ENCODE measurements at places on chromosomes 13 and 19.
A peak's percentile ranks its signal among the peaks of the same experiment; 100 is the strongest.

DNA sequence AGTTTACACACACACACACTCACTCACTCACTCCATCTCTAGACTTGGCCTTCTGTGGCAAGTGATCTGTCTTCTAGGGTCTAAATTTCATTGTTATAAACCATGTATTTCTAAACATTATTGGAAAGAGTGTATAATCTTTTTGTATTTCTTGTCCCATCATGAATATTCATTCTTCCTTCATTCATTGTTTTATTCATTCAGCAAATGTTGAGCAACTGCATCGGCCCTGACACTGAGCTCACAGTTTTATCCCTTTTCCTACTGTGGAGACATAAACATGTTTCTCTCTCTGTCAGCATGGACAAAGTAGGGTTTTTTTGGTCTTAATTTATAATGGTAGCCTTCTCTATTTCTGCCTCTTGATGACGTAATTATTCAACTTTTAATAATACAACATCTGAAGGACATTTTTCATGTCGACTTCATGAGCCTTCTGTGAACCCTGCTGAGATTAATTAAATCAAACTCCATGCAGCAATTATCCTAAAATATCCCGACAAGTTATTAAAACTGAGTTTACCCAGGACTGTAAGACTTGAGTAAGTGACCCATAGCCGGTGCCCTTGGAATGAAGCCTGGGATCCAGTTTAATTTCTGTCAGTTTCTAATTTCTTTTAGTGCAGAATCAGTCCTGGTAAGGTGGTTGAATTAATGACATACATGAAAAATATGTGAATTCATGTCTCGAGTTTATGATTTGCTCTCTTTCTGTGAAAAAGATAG, 7.3 kb downstream of the SPATA13 start:
- no peak for DNase-seq

- no peak for DNase-seq
These were observed 9.0 kb upstream of the SHC2 start for GRCh38 chr19:469833-470232.

- DNase-seq = peak; percentile 63
These were observed 722 bp downstream of the DCAF15 start for GRCh38 chr19:13952931-13953531.

GRCh38 chr19:7905268-7905667, 1.6 kb downstream of the MAP2K7 start:
- DNase-seq = no peak

GRCh38 chr13:19836472-19836871, 27.0 kb downstream of the ZMYM5 start:
- DNase-seq = peak; percentile 12

GRCh38 chr19:57239982-57240310, 486 bp upstream of the ZNF805 start:
- DNase-seq = no peak

DNA sequence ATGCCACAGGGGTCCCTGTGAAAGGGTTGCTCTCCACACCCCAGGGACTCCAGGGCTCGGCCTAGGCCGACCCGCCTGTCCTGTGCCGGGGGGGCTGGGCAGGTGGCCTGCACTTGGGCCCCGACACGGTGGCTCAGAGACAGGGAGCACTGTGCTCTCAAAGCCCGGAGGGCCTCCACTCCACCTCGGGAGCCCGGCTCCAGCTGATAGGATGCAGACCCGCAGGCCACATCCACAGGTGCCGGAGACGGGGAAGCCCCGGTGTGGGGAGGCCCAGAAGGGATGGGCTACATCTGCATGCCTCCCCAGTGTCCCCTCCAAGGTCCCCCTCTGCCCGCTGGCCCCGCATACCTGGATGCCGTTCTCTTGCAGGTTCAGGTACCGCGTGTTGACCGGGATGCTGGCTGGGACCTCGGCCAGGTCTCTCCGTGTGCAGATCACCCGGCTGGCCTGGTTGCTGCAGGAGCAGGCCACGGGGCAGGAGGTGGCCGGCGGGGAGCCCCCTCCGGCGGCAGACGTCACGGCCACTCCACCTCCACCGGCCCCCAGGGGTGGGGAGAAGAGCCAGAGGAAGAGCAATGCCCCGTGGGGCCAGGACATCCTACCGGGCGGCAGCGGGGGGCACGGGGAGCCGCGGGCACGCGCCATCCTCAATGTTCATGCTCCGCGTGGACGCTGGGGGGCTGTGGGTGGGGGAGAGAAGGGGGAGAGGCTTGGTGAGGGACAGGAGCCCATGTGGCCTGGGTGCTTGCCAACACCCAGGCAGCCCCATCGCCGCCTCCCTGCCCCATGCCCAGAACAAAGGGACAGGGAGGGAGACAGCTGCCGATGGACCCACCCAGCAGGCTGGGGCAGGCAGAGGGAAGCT, 19.8 kb downstream of the LRRC4B start:
- no peak for DNase-seq

DNA sequence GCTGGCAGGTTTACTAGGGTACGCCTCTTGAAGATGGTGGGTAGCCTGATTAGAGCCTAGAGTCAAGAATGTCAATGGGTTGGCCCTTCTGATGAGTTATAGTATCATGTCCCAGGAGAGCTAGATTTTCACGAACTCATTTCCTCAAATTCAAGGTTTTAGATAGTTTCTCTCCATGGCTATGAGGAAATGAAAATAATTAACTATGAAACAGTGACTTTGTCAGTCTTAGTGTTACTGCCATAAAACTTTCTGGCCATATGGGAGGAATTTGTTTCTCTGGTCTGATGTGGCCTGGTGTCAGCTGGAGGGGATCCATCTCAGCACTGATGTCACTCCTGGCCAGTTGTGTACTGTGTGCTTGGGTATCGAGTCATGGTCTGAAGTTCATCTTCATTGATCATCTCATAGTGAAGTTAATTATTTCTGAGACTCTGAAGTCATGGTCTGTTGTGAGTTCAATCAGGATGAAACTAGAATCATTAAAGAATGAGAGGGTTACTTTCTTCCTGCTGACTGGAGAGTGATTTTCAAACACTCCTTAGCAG, 49.4 kb upstream of the TNFSF11 start:
- DNase-seq = peak; percentile 8

- peak; percentile 58 for DNase-seq
These were observed at the start of gene MAP1S for GRCh38 chr19:17718947-17719711. TSS of gene MAP1S (plus strand) at chr19:17719480. CDS start at chr19:17719503, 23 bp downstream.

DNA sequence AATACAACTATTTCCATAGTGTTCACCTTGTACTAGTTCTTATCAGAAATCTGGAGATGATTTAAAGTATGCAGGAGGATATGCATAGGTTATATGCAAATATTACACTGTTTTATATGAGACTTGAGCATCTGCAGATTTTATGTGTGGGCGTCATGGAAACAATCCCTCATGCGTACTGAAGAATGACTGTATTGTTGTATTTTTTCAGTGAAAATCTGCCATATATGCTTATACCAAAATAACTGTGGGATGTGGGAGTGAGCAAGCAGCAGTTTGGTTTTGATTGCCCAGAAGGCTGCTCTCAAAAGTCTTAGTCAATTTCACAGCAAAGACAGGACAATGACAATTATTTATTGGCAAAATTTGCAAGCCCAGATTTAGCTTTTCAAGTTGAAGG, 238.8 kb upstream of the PCDH20 start:
- DNase-seq = no peak

GRCh38 chr19:38710416-38710702, 33.9 kb downstream of the CAPN12 start:
- no peak for DNase-seq

GRCh38 chr19:49151267-49152118, 3.7 kb downstream of the HRC start:
- DNase-seq = peak; percentile 29

- no peak for DNase-seq
These were observed 6.9 kb upstream of the OVOL3 start for GRCh38 chr19:36103842-36104552.

DNA sequence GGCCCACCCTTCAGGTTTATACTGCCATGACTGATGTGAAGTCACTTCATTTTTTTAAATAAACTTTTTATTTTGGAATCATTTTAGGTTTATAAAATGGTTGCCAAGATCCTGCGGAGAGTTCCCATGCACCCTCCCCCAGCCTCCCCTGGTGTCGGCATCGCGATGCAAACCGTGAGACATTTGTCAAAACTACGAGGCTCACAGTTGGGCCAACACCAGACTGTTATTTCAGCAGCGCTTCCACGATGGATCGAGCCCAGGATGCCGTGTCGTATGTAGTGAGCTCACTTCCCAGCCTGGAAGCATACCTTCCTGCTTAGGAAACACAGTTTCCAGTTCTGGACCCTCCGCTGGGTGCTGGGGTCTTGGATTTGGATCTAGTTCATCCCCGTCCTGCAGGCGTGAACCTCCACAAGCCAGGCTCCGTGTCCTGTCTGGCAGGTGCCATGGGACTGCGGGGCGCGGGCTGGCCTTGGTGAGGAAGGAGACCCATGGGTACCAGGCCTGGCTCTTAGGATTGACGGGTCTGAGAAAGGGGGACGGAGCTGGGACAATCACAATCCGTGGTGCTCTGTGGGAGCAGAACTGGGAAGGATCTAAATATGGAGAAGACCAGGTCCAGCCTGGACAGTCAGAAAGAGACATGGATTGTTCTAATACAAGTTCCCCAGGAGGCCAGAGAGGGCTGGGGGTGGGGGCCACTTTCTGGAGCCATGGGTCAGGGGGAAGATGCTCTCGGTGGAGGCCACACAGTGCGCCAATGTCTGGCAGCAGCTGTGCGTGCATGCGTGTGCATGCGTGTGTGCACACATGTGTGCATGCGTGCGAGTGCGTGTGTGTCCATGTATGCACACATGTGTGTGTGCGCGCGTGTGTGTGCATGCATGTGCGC, 2.4 kb upstream of the SBK2 start:
- no peak for DNase-seq

DNA sequence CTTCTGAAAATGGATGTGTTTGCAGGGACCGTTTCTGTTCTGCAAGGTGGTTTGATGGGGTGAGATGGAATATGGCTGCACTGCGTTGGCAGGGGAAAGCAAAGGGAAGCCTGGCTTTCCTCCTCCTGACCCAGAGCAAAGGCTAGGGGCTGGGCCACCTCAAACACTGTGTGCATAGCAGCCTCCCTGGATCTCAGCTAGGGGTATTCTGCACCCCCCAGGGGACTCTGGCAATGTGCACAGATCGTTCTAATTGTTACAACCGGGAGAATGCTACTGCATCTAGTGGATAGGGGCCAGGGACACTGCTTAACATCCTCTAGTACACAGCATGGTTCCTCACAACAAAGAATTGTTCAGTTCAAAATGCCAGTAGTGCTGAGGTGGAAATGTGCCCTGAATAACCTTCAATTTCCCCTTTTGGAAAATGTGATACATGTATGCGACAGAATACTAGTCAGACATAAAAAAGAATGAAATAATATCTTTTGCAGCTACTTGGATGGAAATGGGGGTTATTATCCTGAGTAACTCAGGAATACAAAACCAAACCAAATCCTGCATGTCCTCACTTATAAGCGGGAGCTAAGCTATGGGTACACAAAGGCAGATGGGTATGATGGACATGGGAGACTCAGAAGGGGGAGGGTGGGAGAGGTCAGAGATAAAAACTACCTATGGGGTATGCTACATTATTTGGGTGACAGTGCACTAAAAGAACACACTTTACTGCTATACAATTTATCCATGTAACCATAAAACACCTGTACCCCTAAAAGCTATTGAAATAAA, 671.2 kb downstream of the UQCRFS1 start:
- DNase-seq = no peak

- no peak for DNase-seq
These were observed 1.3 kb downstream of the GADD45B start for GRCh38 chr19:2477141-2477710.

DNA sequence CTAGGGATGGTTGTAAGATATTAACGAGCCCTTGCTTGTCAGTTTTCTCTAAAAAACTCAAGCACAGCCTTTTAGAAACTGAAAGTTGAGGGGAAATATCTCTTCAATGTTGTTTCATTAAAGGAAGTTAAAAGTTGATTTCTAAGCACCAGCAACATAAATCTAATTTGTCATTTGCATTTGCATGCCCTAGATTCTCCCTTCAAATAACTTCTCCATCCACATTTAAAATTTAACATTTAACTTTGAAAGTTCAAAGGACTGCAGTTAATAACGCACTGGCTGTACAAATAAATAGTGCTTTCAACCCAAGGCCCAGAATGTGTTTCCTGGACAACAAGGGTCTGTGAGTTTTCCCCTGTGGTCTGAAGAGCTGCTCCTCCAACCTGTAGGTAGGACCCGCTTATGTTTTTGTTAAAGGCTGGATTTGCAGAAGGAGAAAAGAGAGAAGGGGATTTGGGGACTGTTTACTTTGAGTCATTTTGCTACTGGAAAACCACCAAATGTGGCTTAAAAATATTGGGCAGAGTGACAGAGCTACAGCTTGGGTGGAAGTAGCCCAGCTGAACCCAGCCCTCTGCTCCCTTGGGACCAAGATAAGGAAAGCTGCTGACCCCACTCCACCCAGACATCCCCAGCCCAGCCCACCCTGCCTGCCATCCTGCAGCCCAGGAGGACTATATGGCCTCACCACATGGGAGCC, 39.8 kb downstream of the TNFRSF19 start:
- peak; percentile 46 for DNase-seq

GRCh38 chr13:91531646-91532045, 133.2 kb downstream of the GPC5 start:
- DNase-seq = no peak

- DNase-seq = no peak
These were observed 9.7 kb downstream of the TLE6 start for GRCh38 chr19:2986951-2987524.

GRCh38 chr13:114064450-114065140, 67.8 kb downstream of the RASA3 start:
- DNase-seq = peak; percentile 39

DNA sequence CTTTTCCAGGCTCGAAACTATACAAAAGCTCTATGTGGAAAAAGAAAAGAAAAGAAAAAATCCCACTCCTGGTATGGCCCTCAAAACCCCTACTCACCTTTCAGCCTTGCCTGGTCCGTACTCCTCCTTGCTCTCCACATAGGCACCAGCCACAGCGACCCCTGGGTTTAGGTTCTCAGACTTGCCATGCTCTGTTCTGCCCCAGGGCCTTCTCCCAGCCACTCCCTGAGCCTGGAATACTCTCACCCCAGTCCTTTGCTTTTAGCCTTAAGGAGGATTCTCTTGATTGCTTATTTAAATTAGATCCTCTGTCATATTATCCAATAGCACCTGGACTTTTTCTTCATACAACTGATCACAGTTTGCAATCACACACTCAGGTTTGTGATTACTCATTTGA, 522.5 kb downstream of the DIAPH3 start:
- no peak for DNase-seq

DNA sequence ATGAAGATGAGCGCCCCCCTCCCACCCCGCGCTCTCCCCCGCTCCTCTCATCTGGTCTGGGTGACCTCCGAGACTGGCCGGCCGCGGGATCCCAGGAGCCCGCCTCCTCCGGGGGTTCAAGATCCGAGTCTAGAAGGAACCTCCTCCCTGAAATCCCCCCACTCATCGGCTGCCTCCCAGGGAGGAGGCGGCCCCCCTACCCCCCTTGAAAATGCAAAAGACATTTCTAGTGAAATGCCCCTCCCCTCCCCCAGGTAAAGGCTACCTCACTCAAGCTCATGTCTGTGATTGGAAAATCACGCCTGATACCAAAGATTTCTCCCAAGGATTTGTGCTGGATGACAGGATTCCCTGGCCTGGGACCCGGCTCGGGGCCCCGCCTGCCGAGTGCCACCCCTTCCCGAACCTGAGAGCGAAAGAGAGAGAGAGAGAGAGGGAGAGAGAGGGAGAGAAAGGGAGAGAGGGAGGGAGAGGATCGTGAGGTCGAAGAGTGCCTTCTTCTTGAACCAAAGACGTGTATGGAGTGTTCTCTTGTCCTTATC, 23.4 kb downstream of the ONECUT3 start:
- DNase-seq = no peak

GRCh38 chr19:9848060-9848459, 12.9 kb downstream of the PIN1 start:
- no peak for DNase-seq

Measured in fibroblast of skin of scalp (primary cell).